ENCODE measurements at places on chromosomes 3 and 15. TPM values are rescaled to one million over a fixed set of nuclear protein-coding genes. Genes with fewer than 3 reads are reported as not detected.

The SLC24A5 gene
- polyA plus RNA-seq = 0.39 TPM

The FOXB1 gene
- 0.19 TPM for polyA plus RNA-seq

The SLC9C1 gene
- polyA plus RNA-seq = 0.61 TPM

The MOBP gene
- 0.36 TPM for polyA plus RNA-seq

The ATXN7 gene
- polyA plus RNA-seq = 16.6 TPM

The POC1A gene
- polyA plus RNA-seq = 8.5 TPM

The PDIA3 gene
- 527 TPM for polyA plus RNA-seq

The ALDH1A2 gene
- polyA plus RNA-seq = 353 TPM

The ARHGEF26 gene
- 12.0 TPM for polyA plus RNA-seq

The CPA3 gene
- 0.20 TPM for polyA plus RNA-seq

DNA sequence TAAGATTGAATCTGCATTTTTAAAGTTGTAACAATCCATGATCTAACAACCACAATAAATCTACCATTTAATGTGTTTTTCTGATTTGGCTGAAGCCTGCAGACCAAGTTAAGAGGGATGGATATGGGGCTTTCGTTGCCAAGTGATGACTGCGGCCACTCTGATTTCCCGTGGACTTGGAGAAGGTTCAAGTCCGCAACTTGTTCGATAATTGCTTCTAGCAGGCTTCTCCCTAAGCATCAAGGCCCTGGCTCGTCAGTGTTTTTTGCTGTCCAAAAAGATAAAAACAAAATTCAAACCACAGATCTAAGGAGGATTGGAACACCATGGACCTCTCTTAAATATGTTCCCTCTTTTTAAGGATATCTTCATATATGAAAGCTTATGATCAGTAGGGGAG lies 256.6 kb downstream of the CNTN3 start:
- DNase-seq = no peak

DNA sequence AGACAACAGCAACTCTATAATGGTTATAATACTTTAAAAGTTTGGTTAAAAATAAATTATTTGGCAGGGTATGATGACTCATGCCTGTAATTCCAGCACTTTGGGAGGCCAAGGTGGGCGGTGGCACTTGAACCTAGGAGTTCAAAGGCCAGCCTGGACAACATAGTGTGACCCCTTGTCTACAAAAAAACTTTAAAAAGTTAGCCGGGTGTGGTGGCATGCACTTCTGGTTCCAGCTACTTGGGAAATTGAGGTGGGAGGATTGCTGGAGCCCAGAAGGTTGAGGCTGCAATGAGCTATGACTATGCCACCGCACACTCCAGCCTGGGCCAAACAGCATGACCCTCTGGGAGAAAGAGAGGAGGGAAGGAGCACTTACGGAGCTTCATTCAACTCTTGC lies 7.7 kb upstream of the TRPC1 start:
- no peak for DNase-seq

DNA sequence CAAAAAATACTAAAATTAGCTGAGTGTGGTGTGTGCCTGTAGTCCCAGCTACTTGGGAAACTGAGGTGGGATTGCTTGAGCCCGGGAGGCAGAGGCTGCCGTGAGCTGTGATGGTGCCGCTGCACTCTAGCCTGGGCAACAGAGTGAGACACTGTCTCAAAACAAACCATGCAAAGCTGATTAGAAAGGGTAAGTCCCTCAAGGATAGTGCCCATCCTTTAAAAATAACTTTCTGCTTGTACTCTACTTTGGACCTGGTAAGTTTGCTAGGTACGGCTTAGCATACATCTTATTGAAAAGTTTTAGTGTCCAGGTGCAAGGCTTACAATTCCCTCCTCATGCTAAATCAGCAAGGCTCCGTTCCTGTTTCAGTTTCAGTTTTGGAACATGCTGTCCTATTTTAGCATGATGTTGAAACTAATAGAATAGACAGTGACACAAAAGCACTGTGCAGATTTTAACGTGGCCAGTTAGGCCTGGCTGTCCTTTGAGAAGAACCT lies 21.4 kb downstream of the FEM1B start:
- no peak for DNase-seq

DNA sequence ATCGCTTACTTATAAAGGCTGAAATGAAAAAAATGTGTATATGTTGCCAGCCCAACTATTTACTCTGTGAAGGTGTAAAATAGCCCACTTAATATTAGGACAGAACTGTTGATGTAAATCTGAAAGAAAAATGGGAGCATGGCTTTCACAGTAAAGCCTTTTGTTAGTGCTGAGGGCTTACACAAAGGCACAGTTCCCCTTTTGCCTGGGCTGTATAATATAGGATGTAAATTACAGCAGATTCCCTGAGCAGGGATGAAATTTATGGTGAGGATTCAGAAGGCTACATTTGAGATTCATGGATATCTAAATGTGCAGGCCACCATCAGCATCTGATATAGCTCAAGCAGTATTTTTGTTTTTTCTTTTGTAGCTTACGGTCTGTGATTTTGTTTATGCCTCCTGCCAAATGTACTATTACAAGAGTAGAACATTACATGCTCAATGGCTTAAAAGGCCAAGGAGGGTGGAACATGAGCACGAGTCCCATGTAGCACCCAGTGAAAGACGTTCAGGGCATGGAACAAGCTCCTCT lies 109.1 kb upstream of the ATP10A start:
- DNase-seq = no peak

GRCh38 chr3:162847511-162847910 lies 1350.9 kb downstream of the OTOL1 start:
- DNase-seq = no peak

DNA sequence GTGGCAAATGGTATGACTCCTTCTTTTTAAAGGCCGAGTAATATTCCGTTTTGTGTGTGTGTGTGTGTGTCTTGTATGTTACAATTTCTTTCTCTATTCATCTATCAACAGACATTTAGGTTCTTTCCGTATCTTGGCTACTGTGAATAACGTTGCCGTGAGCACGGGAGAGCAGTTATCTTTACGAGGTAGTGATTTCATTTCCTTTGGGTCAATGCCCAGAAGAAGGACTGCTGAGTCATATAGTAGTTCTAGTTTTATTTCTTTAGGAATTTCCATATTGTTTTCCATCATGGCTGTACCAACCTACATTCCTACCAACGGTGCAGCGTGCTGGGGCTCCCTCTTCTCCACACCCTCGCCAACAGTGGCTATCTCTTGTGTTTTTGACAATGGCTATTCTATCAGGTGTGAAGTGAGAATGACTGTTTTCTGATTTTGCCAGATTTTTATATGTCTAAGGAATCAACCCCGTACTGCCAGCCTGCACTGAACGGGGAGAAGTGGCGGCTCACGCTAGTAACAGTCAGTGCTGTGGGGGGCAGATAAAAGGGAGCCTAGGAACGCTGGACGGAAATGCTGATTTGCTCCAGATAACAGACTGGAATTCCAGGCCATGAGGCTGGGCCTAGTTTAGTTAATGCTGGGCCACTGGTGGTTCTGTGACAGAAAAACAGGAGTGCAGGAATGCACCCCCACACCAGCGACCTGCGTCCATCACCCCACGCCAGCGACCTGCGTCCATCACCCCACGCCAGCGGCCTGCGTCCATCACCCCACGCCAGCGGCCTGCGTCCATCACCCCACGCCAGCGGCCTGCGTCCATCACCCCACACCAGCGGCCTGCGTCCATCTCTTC lies 168.1 kb downstream of the XXYLT1 start:
- DNase-seq = no peak

DNA sequence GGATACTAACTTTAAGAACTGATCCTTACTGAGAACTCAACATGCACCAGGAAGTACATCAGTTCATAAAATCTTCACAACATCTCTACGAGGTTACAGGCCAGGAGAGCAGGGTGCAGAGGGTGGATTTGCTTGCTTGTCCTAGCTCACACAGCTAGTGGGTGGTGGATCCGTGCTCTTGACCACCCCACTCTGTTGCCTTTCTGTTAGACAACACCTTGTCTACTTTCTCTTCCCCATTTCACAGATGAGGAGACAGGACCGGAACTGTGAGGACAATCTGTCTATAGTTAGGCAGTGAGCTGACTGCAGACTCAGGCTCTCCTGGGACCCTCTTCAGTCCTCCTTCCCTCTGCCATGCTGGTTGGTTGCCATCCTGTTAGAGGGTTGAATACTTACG lies 221.7 kb upstream of the TLE3 start:
- DNase-seq = no peak

- no peak for DNase-seq
Measured at GRCh38 chr15:66252685-66253417, 699 bp downstream of the MEGF11 start.

DNA sequence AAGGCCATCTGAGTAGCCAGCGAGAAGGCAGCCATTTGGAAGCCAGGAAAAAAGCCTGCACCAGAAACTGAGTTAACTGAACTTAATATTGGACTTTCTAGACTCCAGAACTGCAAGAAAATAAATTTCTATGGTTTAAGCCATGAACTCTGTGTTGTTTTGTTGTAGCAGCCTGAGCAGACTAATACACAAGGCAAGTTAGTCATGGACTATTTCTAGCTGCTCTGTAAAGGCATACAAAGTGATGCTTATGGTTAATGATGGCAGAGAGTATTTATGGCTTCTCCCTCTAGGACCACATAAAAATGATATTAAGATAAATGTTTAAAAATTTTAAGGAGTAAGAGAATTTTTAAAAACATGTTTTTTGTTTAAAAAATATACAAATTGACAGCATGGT lies 37.1 kb downstream of the PROS1 start:
- DNase-seq = no peak

GRCh38 chr3:25817107-25817506 lies 27.2 kb downstream of the OXSM start:
- no peak for DNase-seq

DNA sequence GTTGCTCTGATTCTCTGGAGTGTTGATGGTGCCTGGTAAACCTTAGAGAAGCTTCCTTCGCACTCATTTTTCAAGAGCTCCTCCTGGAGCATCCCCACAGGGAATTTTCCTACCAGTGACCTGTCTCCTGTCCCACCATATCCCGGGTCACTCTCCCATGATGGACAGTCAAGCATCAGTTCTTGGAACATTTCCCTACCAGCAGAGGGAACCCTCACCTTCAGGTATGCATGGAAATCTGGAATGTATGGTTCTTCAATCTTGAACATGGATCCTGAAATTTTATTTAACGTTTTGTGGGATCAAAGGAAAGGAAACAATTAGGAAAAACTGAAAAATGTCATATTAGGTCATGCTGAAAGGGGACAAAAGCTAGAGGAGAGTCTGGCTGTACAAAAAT lies 153.8 kb downstream of the SPATA16 start:
- DNase-seq = no peak

GRCh38 chr15:55290528-55291057 lies 980 bp upstream of the RAB27A start:
- DNase-seq = peak; percentile 76

- no peak for DNase-seq
Measured at GRCh38 chr3:168977716-168978374, 685.7 kb downstream of the MECOM start.

DNA sequence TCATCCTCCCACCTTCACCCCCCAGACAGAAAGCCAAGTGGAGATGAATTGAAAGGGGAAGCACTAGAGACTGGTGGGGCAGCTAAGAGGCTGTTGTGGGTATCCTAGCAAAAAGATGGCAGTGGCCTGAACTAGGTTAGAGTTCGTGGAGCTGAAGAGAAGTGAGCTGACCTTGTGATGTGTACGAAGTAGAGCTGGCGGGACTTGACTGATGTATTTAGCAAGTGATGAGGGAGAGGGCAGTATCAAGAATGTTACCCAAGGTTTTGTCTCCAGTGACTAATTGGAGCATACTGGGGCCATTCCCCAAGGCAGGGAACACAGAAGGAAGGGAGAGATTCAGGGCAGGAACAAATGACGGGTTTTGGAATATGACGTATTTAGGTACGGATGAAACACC lies 50.0 kb upstream of the CP start:
- DNase-seq = no peak

GRCh38 chr3:54999159-54999558 lies 71.3 kb upstream of the LRTM1 start:
- no peak for DNase-seq

DNA sequence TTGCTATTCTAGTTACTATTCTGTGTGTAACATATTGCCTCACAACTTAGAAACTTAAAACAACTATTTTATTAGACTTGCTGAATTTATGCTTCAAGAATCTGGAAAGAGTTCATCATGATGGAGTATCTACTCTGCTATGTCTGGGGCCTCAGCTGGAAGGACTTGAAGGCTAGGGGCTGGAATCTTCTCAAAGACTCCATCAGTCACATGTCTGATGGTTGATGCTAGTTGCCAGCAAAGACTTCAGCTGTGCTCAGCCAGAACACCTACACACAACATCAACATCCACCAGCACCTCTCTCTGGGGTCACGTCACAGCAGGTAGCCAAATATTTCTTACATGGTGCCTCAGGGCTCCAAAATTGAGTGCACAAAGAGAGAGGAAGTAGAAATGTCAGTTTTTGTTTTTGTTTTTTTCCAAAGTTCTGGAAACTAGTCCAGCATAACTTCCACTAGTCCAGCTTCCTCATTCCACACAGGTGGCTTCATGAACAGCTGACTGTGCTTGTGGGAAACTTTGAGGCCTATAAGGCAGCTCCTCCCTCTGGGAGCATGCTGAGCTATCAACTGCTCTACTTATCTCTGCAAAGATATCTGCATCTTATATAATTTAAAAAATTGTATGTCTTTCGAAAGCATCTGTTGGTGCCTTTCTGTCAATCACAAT lies 325.4 kb upstream of the AGTR1 start:
- no peak for DNase-seq

- DNase-seq = no peak
Measured at GRCh38 chr3:184907681-184908649, 96.0 kb downstream of the VPS8 start.

DNA sequence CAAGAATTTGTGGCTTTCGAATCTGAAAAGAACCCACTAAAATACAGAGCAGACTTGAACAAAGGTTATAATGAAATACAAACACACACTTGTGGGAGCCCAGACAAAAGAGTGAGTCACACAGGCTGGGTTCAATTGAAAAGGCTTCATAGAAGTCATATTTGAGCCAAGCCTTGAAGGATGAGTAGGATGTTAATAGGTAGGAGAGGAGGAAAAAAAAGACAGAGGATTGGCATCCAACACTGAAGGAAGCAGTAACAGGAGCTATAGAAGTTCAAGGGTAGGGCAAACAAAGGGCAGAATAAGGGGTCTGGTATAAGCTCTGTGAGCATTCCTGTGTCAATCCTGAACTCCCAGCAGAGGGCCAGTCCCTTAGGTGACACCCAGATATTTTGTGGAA lies 325.4 kb downstream of the FOXP1 start:
- DNase-seq = no peak

- DNase-seq = no peak
Measured at GRCh38 chr15:85746641-85747040, 48.1 kb downstream of the KLHL25 start.

DNA sequence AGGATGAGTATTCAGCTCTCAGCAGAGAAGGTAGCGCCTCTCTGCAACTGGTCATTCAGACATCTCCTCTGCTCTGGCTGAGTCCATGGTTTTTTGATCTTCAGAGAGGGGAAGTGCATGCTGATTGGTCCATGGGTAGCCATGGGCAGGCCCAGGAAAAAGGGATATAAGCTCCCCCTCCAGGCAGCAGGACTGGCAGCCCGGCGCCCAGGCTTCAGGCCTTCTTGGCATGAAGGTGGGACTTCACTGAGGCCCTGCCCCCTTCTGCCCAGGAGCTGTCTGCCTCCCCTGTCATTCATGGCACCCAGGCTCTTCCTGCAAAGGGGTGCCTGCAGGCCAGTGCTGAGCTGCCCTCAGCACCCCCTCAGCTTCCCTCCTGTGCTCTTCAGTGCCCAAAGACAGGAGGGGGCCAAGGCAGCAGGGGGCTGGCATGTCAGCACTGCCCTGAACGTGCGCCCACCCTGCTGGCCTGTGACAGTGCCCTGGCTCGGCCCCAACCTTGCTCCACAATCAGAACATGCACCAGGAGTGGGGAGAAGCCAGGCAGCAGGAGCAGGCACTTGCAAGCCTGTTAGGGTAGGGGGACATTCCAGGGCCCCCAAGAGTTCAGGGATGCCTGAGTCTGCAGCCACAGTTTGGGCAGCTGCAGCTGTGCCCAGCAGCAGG lies 13.8 kb upstream of the NR1I2 start:
- DNase-seq = no peak

All from renal cortex interstitium (tissue), 15 donors.